ENCODE measurements at places on chromosomes 2 and 18.

DNA sequence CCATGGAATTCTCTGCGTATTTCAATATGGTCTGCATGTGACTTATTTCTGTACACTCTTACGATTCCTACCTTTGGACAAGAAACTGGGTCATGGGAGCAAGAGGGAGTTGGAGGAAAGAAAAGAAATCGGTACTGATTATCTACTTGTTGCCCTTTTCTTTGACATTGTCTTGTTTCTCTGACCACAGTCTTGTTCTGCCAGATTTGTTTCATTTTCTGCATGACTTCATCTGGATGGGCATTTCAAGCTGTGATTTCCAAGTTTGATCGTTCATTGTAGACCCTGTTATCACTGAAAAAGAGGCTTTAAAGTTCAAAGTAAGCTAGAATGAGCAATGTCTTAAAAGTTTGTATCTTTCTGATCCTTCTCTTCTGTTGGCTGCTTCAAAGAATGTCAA lies 2186.3 kb upstream of the CELF4 start:
- no peak for DNase-seq

DNA sequence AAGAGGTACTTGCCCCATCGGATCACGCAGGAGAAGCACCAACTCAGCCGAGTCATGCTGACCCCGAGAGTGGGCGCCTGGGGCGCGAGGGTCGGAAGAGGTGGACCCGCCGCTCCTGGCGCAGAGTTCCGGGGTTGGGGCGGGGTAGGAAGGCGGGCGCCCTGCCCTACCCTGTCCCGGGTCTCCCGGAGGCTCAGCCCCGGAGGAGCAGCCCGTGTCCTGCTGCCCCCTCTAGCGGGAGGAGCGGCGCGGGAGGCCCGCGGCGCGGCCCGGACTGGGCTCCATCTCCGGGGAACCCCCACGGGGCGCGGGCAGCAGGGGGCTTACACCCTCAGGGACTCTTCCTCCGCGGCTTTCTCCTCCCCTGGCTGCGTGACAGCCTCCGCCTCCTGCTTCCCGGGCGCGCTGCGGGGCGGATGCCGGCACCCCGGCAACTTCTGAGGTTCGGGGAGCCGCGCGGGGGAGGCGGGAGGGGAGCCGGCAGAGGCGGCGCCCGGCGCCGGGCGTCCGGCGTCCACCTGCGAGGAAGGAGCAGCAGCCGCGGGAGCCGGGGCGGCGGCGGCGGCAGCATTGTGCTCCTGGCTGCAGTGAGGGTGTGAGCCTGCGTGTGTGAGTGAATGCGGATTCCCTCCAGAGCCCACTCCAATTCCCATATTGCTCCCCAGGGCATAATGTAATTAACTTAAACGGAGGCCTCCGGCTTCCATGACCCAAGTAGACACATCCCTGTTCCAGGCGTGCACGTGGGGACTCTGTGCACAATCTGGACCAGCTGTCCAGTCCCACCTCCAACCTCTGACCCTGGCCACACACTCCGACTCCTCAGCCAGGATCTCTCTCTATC lies 7.6 kb upstream of the TNS1 start:
- peak; percentile 36 for DNase-seq

GRCh38 chr2:185475914-185476313 lies 262.7 kb upstream of the FSIP2 start:
- no peak for DNase-seq

GRCh38 chr2:230602562-230603230 lies 109.9 kb upstream of the CAB39 start:
- no peak for DNase-seq

DNA sequence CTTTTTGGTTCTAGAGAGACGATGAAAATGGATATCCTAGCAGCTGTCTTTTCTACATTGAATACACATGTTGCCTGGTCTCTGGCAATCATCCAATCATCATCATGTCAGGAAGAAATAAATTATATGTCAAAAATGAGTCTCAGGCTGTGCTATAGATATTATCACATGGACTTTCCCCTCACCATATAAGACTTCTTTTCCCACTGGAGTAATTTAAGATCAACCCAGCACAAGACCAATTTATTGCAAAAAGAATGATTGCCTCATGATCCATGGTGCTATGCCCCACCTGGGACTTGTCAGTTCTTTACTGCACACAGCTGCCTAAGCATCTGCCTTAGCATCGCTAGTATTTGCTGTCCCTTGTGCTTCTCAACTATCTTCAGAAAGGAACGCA lies 783.7 kb upstream of the TMEFF2 start:
- DNase-seq = no peak

DNA sequence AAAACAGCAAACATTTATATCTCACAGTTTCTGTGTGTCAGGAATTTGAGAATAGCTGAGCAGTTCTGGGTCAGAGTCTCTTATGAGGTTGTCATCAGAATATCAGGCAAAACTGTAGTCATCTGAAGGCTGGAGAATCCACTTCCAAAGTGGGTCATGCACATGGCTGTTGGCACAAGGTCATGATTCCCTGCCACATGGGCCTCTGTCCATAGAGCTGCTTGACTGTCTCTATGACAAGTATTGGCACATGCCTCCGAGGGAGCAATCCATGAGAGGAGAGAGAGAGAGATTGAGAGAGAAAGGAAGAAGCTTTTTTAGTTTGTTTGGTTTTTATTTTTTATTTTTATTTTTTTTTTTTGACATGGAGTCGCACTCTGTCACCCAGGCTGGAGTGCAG lies 101.8 kb upstream of the DDX18 start:
- DNase-seq = no peak

DNA sequence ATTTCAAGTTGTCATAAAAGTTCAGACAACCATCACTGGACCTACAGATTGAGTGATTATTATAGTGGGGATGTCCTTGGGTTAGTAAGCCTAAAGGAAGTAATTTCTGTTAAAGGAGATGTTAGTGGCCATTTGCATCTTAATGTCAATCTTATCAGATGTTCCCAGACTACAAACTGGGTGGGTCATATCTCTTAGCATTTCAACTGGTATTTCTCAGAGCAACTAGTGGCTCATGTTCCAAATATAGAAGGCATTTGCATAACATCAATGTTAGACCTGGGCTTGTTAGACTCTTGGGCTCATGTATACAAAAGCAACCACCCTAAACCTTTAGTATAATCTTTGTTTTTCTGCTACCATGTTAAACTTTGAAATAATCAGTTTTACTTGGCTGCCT lies 17.9 kb downstream of the PLEKHA3 start:
- no peak for DNase-seq

DNA sequence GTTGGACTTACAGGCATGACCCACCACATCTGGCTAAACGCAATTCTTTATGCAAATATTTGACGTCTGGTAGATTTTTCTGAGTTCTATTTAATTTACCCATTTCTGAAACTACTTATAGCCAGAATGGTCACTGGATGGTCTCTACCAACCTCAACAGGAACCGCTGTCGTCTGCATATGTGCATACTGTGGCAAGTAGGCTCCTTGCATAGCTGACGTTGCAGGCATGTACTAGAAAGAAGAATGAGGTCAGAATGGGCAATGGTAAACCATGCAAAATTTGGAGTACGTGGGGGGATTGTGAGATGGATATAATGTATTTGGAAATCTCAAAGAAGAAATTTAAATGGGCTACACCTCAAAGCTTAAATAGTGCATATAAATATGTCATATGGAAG lies 77.1 kb upstream of the ITGB6 start:
- DNase-seq = no peak

DNA sequence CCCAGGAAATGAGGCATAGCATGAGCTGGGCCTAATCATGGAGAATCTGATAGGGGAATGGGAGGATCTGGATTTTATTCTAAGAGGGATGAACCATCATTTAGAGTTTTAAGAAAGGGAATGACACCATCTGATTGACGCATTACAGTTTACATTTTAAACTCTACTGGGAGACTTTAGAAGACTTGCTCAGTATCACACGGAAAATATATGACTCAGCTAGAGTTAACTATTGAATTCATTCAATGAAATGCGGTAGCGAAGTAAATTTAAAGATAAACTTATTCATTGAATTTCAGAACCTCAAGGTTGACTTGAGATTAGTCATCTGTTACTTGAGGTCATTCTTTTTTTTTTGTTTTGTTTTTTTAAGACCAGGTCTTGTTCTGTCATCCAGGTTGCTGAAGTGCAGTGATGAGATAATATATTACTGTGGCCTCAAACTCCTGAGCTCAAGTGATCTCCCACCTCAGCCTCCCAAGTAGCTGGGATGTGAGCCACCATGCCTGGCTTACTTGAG lies 25.0 kb downstream of the MC4R start:
- DNase-seq = no peak

- no peak for DNase-seq
Observed at GRCh38 chr2:11581124-11581796, 47.4 kb downstream of the GREB1 start.

DNA sequence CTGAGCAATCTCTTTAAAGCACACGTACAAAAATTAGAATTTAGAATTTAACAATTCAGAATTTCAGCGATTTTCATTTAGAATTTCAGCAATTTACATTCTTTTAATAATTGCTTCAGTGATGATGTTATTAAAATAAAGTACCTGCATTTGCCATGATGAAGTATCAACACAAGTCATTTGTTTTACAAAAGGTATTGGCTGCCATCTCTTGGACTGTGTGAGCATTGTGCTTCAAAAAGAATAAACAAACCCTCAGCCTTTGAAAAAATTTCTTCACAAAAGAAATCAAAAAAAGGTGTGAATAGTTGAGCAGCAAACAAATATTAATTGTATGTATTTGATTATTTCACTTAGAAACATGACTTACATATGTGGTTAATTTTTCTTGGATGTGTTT lies 27.1 kb upstream of the ZC3H15 start:
- DNase-seq = peak; percentile 62

- no peak for DNase-seq
Observed at GRCh38 chr2:240287011-240287410, 146.6 kb upstream of the OTOS start.

- no peak for DNase-seq
Observed at GRCh38 chr18:61428266-61428665, 95.0 kb downstream of the CDH20 start.

DNA sequence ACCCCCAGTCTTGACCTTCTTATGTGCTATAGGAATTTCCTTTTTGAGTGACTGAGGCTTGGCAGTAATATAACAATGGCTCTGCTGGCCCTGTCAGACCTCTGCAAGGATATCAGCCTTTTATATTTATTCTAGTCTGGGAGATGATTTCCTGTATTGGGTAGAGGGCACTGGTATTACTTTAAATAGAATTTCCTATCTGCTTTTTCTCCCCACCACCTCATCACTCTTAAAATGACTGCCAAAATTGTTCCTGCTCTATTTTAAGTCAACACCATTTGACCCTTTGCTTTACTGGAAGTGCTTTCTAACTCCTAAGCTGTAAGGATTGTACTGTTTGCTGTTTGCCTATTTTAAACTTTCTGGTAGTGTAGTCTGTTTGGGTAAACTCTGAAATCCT lies 658.4 kb upstream of the FSHR start:
- DNase-seq = no peak

DNA sequence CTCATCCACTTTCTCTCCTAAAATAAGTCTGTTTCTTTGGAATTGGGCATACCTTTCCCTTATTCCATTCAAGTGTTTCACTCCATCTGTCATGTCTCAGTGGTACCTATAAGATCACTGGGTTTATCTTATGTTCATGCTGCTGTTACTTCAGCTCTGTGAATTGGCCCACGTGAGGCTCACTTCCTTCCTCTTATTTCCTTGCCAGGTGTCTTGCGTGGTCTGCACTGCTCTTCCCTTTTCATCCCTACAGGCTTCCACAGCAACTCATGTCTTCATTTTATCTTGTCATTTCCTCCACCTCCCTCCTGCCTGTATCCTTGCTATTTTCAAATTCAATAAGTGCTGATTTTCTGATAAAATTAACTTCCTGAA lies 159.1 kb upstream of the ALPP start:
- no peak for DNase-seq

DNA sequence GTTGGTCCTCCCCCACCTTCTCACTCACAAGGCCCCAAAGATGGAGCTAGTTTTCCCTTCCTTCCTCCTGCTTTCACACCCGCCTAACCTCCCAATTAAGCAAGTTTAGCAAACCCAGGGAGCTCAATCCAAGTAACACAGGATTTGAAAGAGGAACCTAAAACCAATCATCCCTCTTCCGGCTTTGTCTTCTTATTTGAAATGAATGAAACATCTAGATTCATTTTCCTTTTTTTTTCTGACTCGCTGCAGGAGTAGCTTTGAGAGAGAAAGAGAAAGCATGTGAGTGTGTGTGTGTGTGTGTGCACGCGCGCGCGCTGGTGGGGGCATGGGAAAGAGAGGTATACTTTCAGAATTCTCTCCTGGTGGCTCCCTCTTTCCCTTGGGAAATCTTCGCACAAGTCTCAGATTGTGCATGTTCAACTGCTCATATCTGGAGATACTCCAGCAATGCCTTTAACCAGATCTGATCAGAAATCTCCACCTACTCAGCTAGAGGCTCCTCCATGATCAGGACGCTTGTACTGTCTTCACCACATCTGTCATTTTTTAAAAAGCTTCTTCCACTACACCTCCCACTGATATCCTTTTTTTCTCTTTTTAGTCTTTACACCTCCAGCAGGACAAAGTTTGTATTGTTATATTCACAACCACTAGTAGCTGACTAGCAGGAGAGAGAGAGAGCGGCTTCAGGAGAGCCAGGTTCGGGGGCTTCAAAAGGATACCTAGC lies 1.7 kb downstream of the SLC8A1 start:
- DNase-seq = peak; percentile 21

DNA sequence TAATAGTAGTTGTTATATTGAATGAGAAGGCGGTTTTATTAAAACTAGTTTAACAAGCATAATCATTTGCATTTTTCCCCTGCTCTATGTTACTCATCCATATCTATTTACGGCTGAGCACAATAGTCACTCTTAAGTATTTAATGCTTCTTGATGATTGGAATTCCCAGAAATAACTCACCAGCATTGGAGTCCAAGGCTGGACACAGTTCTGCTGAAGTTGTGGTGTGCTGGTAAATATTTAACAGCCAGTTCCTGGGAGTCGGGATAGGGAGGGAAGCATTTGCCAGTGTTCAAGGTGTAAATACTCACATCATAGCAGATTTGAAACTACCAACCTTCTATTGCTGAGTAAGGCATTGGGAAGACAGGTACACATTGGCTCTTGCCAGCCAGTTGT lies 315.1 kb downstream of the MTX2 start:
- peak; percentile 66 for DNase-seq

DNA sequence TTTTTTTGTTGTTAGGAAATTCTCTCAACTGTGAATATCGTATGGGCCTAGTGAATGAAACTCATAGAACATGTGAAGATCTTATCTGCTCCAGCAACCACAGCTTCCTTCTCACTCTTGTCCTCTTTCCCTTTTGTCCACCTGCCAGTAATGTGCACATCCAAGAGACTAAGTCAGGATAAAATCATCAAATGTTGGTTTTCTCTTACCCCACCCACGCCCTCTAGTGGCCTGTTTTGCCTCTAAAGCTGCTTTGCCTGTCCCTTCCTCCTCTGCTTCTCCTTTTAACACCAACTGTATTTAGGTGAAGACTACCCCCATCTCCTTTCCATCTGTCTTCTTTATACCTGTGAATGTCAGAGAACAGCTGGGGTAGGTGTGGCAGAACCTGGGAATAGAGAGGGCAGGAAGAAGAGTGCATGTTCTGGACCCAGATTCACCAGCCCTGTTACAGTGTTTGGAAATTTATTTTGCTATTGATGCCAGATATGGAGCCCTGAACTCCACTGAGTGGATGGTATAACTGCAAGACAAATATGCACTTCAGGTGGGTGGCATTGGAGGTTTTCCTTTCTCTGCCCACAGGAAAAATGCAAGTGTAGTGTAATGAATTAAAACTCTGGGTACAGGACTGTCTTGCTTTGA lies 8.4 kb upstream of the MGAT5 start:
- DNase-seq = peak; percentile 72
